Cardiac muscle cell (in vitro differentiated cells and primary cell): ENCODE measurements at places on chromosomes 6 and 20. TPM values are rescaled to one million over a fixed set of nuclear protein-coding genes. Genes with fewer than 3 reads are reported as not detected.

GGTLC1 gene
- polyA plus RNA-seq, result not detected in 2 replicates

NMBR gene
- polyA plus RNA-seq, result not detected in 2 replicates

DNA sequence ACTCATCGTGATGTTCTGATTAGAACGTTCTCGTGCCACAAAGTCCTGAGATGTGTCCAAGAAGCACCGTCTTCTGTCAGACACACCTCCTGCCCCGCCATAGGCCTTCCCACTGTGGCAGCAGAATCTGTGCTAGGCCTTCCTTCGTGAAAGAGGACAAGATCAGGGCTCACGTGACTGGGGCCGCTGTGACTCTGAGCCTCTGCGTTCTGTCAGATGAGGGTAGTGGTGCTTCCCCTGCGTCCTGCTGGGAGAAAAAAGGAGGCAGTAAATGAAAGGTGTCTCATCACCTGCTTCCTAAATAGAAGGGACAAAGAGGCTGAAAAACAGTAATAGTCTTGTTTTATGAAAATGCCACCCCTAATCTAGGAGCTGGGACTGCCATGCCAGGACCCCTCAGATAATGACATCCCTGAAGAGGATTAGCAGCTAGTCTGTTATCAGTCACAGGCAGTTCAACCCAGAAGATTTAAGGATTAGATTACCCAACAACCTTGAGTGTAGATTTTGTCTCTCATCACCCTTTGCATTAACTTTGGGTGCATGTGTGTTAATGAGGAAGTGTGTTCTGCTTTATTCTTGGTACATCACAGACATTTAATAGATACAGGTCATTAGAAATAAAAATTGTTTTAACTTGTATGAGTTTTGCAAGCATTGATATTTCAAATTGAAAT, 4.1 kb downstream of the DNAJC5 start:
- DNase-seq, result no peak

- no peak for DNase-seq
Measured at GRCh38 chr20:62232194-62232593, 6.1 kb upstream of the OSBPL2 start.

GRCh38 chr6:138115877-138116660, 8.8 kb upstream of the PERP start:
- peak; percentile 84 for DNase-seq

DNA sequence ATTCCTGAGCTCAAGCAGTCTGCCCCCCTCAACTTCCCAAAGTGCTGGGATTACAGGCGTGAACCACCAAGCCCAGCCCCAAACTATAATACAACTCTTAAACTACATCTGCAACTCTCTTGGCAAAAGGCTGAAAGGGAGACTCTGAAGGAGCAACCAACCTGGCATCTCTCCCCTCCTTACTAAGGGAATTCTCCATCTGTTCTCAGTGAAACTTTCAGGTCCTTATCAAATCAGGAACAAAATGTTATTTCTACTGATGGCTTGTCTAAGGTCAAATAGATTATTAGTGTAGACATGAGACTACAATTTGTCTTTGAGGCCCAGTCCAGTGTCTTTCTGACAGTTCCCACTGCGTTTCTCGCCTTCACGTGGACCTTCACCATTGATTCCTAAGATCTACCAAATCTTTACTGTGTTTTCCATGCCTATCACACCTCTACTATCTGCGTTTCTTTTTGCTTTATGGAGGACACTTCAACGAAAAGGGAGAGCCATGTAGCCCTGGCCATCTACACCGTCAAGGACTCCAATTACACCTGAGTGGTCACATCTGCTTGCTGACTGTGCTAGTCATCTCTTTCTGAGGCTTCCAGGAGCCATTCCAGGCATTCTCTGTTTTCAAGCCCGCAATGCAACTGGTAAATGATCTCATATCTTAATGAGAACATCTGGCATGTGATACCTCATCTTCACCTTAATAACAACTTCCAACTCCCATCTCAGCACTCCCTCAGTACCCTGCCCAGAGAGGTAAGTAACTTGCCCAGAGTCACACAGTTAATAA, 405.7 kb upstream of the CITED2 start:
- DNase-seq, result no peak

- DNase-seq, result peak; percentile 54
Measured at GRCh38 chr6:116287689-116288282, 8.1 kb upstream of the TSPYL1 start.

DNA sequence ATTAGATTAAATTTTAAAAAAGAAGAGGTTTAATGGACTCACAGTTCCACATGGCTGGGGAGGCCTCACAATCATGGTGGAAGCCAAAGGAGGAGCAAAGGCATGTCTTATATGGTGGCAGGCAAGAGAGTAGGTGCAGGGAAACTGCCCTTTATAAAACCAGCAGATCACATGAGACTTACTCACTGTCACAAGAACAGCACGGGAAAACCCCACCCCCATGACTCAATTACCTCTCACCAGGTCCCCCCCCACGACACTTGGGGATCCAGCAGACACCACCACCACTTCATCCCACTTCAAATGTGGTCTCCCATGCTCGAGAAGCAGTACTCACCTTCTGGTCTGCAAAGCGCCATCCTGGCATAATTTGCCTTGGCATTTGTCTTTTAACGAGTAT, 24.6 kb downstream of the MTFR2 start:
- peak; percentile 27 for DNase-seq
